ENCODE measurements at places on chromosomes 13 and 19. TPM values are rescaled to one million over a fixed set of nuclear protein-coding genes. Genes with fewer than 3 reads are reported as not detected.

CERS1 gene
- total RNA-seq, result not detected

ZNF473 gene
- 22.1 TPM for total RNA-seq

PSENEN gene
- 53.1 TPM for total RNA-seq

ZNF296 gene
- total RNA-seq, result 7.4 TPM

ZNF763 gene
- total RNA-seq, result 5.3 TPM

F10 gene
- total RNA-seq, result 4.8 TPM

WDR88 gene
- total RNA-seq, result not detected

SMIM44 gene
- not detected for total RNA-seq

ZNF471 gene
- total RNA-seq, result 7.1 TPM

DNA sequence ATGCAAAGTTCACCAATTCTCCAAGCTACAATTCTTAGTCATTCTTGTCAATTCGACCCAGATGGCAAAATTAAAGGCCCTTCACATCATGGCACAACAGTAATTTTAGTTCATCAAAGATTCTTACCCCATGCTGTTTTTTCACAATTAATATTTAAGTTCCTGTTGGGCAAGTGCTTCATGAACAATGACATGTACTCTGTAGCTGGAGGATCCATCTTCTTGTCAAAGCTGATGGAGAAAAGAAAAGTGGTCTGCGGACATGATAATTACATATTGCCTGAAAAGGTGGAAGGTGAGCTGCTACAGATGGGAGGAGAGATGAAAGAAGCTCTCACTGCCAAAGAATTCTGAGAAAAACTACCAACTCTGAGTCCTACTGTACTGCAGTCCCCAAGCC lies 1370.3 kb upstream of the SLC10A2 start:
- no peak for DNase-seq

- DNase-seq, result no peak
Measured at GRCh38 chr13:95160112-95160906, 140.9 kb downstream of the ABCC4 start.

DNA sequence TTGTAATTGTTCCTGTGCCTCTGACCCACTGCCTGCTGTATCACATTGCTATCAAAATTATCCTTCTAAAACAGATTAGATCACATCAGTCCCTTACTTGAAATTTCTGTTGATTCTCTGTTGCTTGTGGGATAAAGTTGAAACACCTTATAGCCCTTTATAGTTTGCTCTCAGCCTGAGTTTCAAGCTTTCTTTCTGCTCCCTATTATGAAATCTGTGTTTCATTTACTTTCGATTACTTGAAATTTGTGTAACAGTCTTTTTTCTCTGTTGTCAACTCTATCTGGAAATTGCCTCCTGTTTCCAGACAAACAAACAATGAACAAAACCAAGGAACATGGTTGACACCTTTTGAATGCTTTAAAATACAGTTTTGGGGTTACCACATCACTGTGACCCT lies 167.9 kb downstream of the PDS5B start:
- no peak for DNase-seq

Measured in spleen (tissue), 13 donors.